Activated CD4-positive, alpha-beta memory T cell treated with anti-CD3 and anti-CD28 coated beads, Interleukin-2, amount 10 ng/mL, durations not matched to agents 7 days and 5 days (primary cell): ENCODE measurements at places on chromosomes 3 and 15.
A peak's percentile ranks its signal among the peaks of the same experiment; 100 is the strongest.

DNA sequence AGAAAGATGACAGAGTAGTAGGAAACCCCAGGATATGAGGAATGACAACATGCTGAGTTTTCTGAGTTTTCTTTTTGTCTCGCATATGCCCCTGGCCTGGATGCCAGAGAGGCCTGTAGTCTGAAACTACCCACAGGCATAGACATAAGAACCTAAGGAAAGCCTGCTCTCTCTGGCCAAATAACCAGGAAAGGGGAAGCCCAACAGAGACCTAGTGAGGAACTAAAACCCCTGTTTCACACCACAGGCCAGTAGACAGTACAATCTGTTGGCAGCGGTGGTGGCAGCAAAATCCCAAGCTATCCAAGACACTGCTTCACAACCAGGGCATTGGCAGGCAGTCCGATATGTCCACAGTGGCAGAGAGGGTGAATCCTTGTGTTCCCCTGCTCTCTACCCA is 55.0 kb upstream of the DCP1A start:
- H3K27me3 ChIP-seq = peaks cover 23% of the 10 kb centered on the region
- H3K27ac ChIP-seq = no peak overlapping the region
- H3K4me1 ChIP-seq = peaks cover 4% of the 10 kb centered on the region
- H3K36me3 ChIP-seq = no peaks in the 10 kb centered on the region
- H3K4me3 ChIP-seq = no peak overlapping the region

- peaks cover 28% of the 10 kb centered on the region for H3K36me3 ChIP-seq
- no peak for DNase-seq
- H3K4me1 ChIP-seq = peaks cover 53% of the 10 kb centered on the region
- peak overlapping the region; percentile 76 for H3K4me3 ChIP-seq
- H3K27ac ChIP-seq = peak overlapping the region; percentile 88
These were observed 959 bp upstream of the RASA2 start for GRCh38 chr3:141485641-141486495.

GRCh38 chr3:81998907-81999306 is 237.5 kb upstream of the GBE1 start:
- no peaks in the 10 kb centered on the region for H3K4me1 ChIP-seq
- H3K36me3 ChIP-seq = no peaks in the 10 kb centered on the region
- no peak overlapping the region for H3K27ac ChIP-seq
- no peak overlapping the region for H3K4me3 ChIP-seq
- no peak for DNase-seq

DNA sequence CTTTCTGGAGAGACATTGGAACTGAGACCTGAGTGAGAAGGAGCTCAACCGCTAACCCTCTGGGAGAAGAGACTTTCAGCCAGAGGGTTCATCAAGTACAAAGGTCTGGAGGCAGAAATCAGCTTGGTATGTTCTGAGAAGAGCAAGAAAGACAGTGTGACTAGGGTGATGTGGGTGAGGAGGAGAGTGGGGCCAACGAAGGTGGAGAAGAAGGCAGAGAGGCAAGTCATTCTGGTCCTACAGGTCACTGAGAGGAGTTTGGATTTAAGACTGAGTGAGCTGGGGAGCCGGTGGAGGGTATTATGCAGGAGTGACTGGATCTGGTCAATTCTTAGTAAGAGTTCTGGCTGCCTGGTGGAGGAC is 12.2 kb downstream of the XIRP1 start:
- peaks cover 11% of the 10 kb centered on the region for H3K36me3 ChIP-seq
- peaks cover 52% of the 10 kb centered on the region for H3K4me1 ChIP-seq
- H3K27me3 ChIP-seq = no peaks in the 10 kb centered on the region
- peak overlapping the region; percentile 63 for H3K27ac ChIP-seq
- peak overlapping the region; percentile 79 for H3K4me3 ChIP-seq

DNA sequence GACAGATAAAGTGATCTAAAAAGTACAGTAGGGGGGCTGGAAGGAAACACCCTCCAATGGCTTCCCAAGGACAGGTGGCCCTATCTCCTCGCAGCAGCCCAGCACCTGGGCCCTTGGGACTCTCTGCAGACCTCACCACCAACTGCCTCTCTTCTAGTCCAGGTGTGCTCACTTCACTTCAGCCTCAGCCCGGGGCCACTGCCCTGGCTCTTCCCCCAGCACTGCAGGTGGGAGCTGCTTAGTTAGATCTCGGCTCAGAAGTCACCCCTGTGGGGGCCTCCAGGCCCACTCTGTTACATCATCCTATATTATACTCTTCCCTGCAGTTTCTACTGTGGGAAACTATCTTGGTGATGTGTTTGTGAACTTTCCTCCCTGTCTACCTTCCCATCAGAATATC is 2.0 kb downstream of the KLF15 start:
- H3K4me3 ChIP-seq = no peak overlapping the region
- peaks cover 12% of the 10 kb centered on the region for H3K4me1 ChIP-seq
- no peak overlapping the region for H3K27ac ChIP-seq
- H3K36me3 ChIP-seq = no peaks in the 10 kb centered on the region
- DNase-seq = no peak
- H3K27me3 ChIP-seq = peaks cover 39% of the 10 kb centered on the region

GRCh38 chr3:112399064-112399463 is 66.1 kb downstream of the CD200 start:
- H3K36me3 ChIP-seq = no peaks in the 10 kb centered on the region
- no peak overlapping the region for H3K27ac ChIP-seq
- H3K27me3 ChIP-seq = no peaks in the 10 kb centered on the region
- peaks cover 4% of the 10 kb centered on the region for H3K4me1 ChIP-seq
- no peak overlapping the region for H3K4me3 ChIP-seq
- no peak for DNase-seq

DNA sequence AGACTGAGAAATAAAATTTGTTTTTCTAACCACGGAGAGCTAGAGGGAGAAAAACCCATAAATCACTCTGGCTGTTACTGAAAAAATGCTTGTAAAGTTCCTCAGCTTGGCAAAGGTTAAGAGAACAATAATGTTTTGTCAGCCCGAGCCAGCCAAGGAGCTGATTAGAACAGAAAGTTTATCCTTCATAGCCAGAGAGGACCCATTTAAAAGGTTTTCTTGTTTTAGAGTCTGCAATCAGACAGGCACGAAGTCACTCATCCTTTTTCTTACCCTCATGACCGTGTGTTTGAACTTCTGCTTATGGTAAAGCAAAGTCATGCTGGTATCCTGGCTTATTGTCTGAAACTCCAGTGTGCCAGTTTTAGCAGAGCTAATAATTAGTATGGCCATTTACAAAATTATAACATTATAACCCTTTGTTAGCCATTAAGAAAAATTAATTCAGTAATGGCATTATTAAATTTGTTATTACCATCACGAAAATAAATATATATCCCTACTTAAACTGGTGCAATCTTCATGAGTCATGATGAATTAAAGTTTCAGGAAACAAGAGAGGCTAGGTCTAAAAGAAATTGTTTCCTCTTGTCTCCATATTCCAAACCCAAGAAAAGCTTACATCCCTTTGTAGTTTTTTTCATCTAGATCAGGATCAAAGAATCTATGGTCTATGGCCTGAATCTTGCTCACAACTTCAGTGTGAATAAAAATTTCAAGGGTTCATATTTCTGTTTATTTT is 13.5 kb upstream of the STXBP5L start:
- H3K27ac ChIP-seq = no peak overlapping the region
- H3K36me3 ChIP-seq = no peaks in the 10 kb centered on the region
- no peaks in the 10 kb centered on the region for H3K4me1 ChIP-seq
- no peak overlapping the region for H3K4me3 ChIP-seq
- DNase-seq = no peak

DNA sequence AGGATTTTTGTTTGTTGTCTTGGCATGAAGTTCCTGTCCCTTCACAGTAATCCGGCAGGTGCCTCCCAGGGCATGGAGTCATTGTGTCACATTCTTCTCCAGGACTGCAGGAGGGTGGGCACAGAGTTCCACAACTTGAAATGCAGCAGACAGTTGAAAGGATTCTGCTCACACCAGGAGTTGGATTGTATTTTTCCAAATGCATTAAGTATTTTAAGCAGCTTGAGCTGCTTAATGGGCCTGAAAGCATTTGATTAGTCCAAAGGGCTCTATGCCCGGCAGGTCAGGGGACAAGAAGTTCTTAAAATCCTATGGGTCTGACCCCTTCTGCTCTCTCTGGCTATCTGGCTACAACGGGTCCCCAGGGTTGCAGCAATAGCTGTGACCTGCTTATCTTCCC is 92.9 kb downstream of the APBA2 start:
- H3K27ac ChIP-seq = no peak overlapping the region
- no peaks in the 10 kb centered on the region for H3K4me1 ChIP-seq
- peaks cover 2% of the 10 kb centered on the region for H3K27me3 ChIP-seq
- no peaks in the 10 kb centered on the region for H3K36me3 ChIP-seq
- H3K4me3 ChIP-seq = no peak overlapping the region

- no peak for DNase-seq
- H3K36me3 ChIP-seq = peaks cover 4% of the 10 kb centered on the region
- H3K27me3 ChIP-seq = no peaks in the 10 kb centered on the region
- H3K4me3 ChIP-seq = no peak overlapping the region
- H3K27ac ChIP-seq = no peak overlapping the region
These were observed 61.2 kb downstream of the CD200 start for GRCh38 chr3:112394003-112394640.

- H3K27me3 ChIP-seq = peaks cover 16% of the 10 kb centered on the region
- no peak overlapping the region for H3K27ac ChIP-seq
- no peak for DNase-seq
- H3K4me3 ChIP-seq = no peak overlapping the region
These were observed 44.5 kb downstream of the PCSK6 start for GRCh38 chr15:101444807-101445508.

- DNase-seq = no peak
- no peaks in the 10 kb centered on the region for H3K36me3 ChIP-seq
- no peaks in the 10 kb centered on the region for H3K4me1 ChIP-seq
- H3K27me3 ChIP-seq = no peaks in the 10 kb centered on the region
- no peak overlapping the region for H3K27ac ChIP-seq
These were observed 34.2 kb upstream of the PRR23E start for GRCh38 chr3:127158614-127159229.

- no peaks in the 10 kb centered on the region for H3K36me3 ChIP-seq
- H3K4me3 ChIP-seq = no peak overlapping the region
- H3K27ac ChIP-seq = no peak overlapping the region
- no peaks in the 10 kb centered on the region for H3K27me3 ChIP-seq
These were observed 89.6 kb upstream of the RAP2B start for GRCh38 chr3:153072382-153072781.

GRCh38 chr3:45455040-45455439 is 66.7 kb downstream of the LARS2 start:
- H3K27me3 ChIP-seq = no peaks in the 10 kb centered on the region
- no peak for DNase-seq
- H3K36me3 ChIP-seq = peaks cover 30% of the 10 kb centered on the region
- no peak overlapping the region for H3K4me3 ChIP-seq
- H3K4me1 ChIP-seq = no peaks in the 10 kb centered on the region

DNA sequence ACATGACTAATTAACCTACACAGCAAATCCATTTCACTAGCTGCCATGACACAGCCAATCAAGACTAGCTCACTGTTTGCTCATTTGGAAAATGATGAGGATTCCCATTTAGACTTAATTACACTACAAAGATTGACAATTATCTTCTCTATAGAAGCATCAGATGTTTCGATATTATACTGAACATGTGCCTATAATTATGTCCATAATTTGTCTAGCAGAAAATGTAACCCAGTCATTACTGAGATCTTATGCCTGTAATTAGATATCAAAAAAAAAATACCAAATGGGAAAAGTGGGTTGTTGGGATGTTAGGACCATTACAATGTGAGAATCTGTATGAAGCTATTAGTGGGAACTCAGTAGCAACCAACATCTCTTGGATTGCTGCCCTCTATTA is 344.2 kb upstream of the MCTP2 start:
- H3K27me3 ChIP-seq = peaks cover 4% of the 10 kb centered on the region
- H3K4me3 ChIP-seq = no peak overlapping the region
- no peak for DNase-seq
- H3K36me3 ChIP-seq = no peaks in the 10 kb centered on the region
- no peaks in the 10 kb centered on the region for H3K4me1 ChIP-seq
- no peak overlapping the region for H3K27ac ChIP-seq

DNA sequence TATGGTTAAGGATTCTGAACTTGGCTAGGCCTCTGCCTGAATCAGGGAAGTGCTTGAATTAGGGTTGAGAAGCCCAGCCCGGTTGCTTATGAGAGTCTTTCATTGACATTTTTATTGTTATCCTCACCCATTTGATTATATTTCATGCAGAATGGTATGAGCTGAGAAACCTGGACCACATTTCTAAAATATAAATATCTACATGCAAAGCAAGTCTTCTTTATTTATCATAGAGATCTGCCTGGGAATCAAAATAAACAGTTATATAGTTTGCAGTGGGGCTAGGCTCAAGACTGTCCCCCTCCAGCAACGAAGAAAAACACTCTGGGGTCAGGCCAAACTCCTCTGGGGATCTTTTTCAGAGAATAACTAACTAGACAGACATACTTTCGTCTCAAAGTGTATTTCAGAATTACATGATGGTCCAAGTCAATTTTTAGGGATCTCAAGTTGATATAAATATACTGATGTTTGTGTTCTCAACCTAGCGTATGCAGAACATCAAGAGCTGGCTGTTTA is 675.4 kb upstream of the NR2F2 start:
- no peak overlapping the region for H3K27ac ChIP-seq
- H3K4me1 ChIP-seq = no peaks in the 10 kb centered on the region
- H3K36me3 ChIP-seq = no peaks in the 10 kb centered on the region
- no peak overlapping the region for H3K4me3 ChIP-seq
- DNase-seq = no peak
- H3K27me3 ChIP-seq = no peaks in the 10 kb centered on the region

DNA sequence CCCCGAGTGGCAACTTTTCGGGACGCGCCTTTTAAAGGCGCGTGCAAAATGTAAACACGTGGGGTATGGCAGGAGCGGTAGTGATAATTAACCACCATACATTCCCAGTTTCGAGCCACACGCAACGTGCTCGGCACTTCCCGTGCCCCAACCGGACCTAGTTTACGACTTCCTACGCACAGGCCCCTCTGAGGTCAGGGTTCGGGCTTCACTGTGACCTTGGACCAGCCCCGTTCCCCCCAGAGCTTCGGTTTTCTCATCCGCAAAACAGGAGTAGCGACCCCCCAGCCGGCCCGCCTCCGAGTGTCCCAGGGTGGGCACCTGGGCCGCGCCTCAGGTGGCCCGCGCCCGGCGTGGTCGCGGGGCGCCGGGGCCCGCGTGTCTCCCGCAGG is 451 bp downstream of the CHCHD4 start:
- no peaks in the 10 kb centered on the region for H3K27me3 ChIP-seq
- peak; percentile 71 for DNase-seq
- peaks cover 32% of the 10 kb centered on the region for H3K36me3 ChIP-seq
- H3K4me3 ChIP-seq = peak overlapping the region; percentile 92

GRCh38 chr3:196274585-196274984 is 12.9 kb downstream of the PCYT1A start:
- H3K27ac ChIP-seq = peak overlapping the region; percentile 97
- H3K36me3 ChIP-seq = peaks cover 48% of the 10 kb centered on the region
- peak; percentile 81 for DNase-seq
- peak overlapping the region; percentile 68 for H3K4me3 ChIP-seq

- no peaks in the 10 kb centered on the region for H3K4me1 ChIP-seq
- H3K36me3 ChIP-seq = peaks cover 5% of the 10 kb centered on the region
- peaks cover 18% of the 10 kb centered on the region for H3K27me3 ChIP-seq
- H3K27ac ChIP-seq = no peak overlapping the region
These were observed 225.2 kb upstream of the NR2E3 start for GRCh38 chr15:71585159-71585558.
